ENCODE measurements at places on chromosomes 4 and X. TPM values are rescaled to one million over a fixed set of nuclear protein-coding genes. Genes with fewer than 3 reads are reported as not detected.

- no peaks in the 10 kb centered on the region for H3K36me3 ChIP-seq
- H3K4me3 ChIP-seq = no peak overlapping the region
- H3K27ac ChIP-seq = no peak overlapping the region
- no peak for DNase-seq
- no peaks in the 10 kb centered on the region for H3K4me1 ChIP-seq
- no peaks in the 10 kb centered on the region for H3K27me3 ChIP-seq
Measured at GRCh38 chr4:39068907-39069306, 6.9 kb downstream of the KLHL5 start.

GRCh38 chrX:103157496-103158316 is 57.2 kb upstream of the BEX4 start:
- DNase-seq = no peak
- H3K4me3 ChIP-seq = no peak overlapping the region
- H3K27me3 ChIP-seq = no peaks in the 10 kb centered on the region
- no peak overlapping the region for H3K27ac ChIP-seq
- no peaks in the 10 kb centered on the region for H3K36me3 ChIP-seq
- no peaks in the 10 kb centered on the region for H3K4me1 ChIP-seq

GRCh38 chr4:82560853-82561785 is 669 bp downstream of the TMEM150C start:
- H3K4me1 ChIP-seq = peaks cover 18% of the 10 kb centered on the region
- H3K4me3 ChIP-seq = peak overlapping the region; percentile 82
- peaks cover 3% of the 10 kb centered on the region for H3K27me3 ChIP-seq

Gene HERC6
- 3.1 TPM for total RNA-seq

GRCh38 chr4:128660361-128661215 is 148.9 kb upstream of the JADE1 start:
- no peak overlapping the region for H3K4me3 ChIP-seq
- peaks cover 36% of the 10 kb centered on the region for H3K4me1 ChIP-seq
- no peaks in the 10 kb centered on the region for H3K27me3 ChIP-seq
- DNase-seq = no peak
- no peaks in the 10 kb centered on the region for H3K36me3 ChIP-seq
- H3K27ac ChIP-seq = peak overlapping the region; percentile 86

- H3K4me3 ChIP-seq = no peak overlapping the region
- H3K27me3 ChIP-seq = no peaks in the 10 kb centered on the region
- H3K36me3 ChIP-seq = no peaks in the 10 kb centered on the region
Measured at GRCh38 chr4:165844161-165844560, 28.9 kb upstream of the TLL1 start.

Gene ANKRD50
- 29.4 TPM for total RNA-seq

- DNase-seq = no peak
- no peak overlapping the region for H3K4me3 ChIP-seq
- no peak overlapping the region for H3K27ac ChIP-seq
- H3K36me3 ChIP-seq = no peaks in the 10 kb centered on the region
- H3K4me1 ChIP-seq = no peaks in the 10 kb centered on the region
Measured at GRCh38 chr4:36255577-36255976, 11.3 kb upstream of the ARAP2 start.

DNA sequence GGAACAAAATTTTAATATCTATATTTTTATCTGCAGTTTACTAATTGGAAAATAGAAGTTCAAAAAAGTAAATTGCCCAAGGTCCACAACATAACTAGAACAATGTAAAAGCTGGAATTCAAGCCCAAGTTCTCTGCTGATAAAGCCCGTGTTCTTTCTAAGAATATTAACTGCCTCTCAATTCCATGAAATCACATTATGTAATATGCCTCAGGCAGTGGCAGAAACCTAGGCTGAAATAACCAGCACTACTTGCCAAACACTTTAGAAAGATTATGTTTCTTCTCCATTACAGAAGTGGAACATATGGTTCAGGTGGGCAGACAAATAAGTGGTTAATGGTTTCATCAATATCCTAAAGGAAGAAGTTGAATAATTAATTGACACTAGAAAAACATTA is 56.7 kb upstream of the ADGRL3 start:
- H3K36me3 ChIP-seq = no peaks in the 10 kb centered on the region
- no peak overlapping the region for H3K27ac ChIP-seq
- no peaks in the 10 kb centered on the region for H3K4me1 ChIP-seq

Gene POF1B
- 139 TPM for total RNA-seq

Gene CPE
- total RNA-seq = 22.3 TPM

GRCh38 chr4:6183740-6184139 is 16.6 kb downstream of the JAKMIP1 start:
- no peak overlapping the region for H3K4me3 ChIP-seq
- H3K27ac ChIP-seq = no peak overlapping the region
- H3K4me1 ChIP-seq = no peaks in the 10 kb centered on the region
- no peaks in the 10 kb centered on the region for H3K36me3 ChIP-seq
- peaks cover 5% of the 10 kb centered on the region for H3K27me3 ChIP-seq

DNA sequence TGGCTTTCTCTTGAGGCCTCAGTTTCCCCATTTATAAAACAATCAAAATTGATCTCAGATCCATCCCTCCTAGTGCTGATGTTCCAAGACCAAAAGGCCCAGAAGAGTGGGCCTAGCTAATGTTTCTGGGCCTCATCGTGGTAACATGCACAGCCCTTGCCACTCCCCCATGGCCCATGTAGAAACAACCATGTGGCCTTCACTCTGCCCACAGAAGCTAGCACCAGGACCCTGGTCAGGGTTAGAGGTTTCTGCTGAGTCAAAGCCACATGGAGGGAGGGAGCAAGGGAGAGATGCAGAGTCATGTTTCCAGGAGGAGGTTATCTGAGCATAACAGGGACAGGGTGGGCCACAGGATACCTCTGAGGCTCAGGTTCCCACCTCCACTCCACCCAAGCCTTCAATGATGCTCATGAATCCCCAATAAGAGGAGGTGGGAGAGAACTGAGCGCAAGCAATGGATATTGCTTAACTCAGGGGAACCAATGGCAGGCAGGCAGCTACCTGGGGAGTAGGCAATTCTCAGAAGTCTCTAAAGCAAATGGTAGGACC is 16.9 kb downstream of the OTUD5 start:
- no peaks in the 10 kb centered on the region for H3K27me3 ChIP-seq
- H3K36me3 ChIP-seq = peaks cover 3% of the 10 kb centered on the region
- DNase-seq = no peak
- no peak overlapping the region for H3K4me3 ChIP-seq

- H3K27ac ChIP-seq = no peak overlapping the region
- no peak for DNase-seq
- no peaks in the 10 kb centered on the region for H3K4me1 ChIP-seq
- H3K36me3 ChIP-seq = peaks cover 65% of the 10 kb centered on the region
- H3K4me3 ChIP-seq = no peak overlapping the region
Measured at GRCh38 chr4:88045021-88045420, 37.6 kb downstream of the PKD2 start.

GRCh38 chrX:39427906-39428305 is 626.6 kb downstream of the MID1IP1 start:
- H3K36me3 ChIP-seq = no peaks in the 10 kb centered on the region
- DNase-seq = no peak
- H3K4me3 ChIP-seq = no peak overlapping the region

DNA sequence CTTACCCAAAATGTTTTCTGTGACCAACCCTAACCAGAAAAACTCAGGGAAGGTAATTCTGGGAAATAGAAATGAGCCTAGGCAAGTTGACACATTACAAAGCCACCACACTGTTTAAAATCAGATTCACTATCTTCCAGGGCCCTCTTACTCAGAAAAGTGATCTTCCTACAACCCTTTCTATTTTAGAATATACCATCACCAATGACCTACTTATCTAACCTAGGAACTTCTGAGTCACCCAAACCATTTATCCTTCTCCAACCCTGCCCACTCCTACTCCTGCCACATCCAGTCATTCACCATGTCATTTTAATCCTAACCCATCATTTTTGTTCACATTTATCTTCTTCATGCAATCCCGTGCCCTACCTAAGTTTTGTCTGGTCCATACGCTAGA is 89.9 kb downstream of the FTHL17 start:
- H3K4me1 ChIP-seq = no peaks in the 10 kb centered on the region
- no peak overlapping the region for H3K27ac ChIP-seq
- H3K36me3 ChIP-seq = no peaks in the 10 kb centered on the region
- no peak overlapping the region for H3K4me3 ChIP-seq
- no peak for DNase-seq

GRCh38 chr4:119897260-119897659 is 169.4 kb downstream of the MAD2L1 start:
- no peaks in the 10 kb centered on the region for H3K27me3 ChIP-seq
- no peak overlapping the region for H3K4me3 ChIP-seq
- no peaks in the 10 kb centered on the region for H3K4me1 ChIP-seq
- DNase-seq = no peak
- H3K36me3 ChIP-seq = no peaks in the 10 kb centered on the region
- H3K27ac ChIP-seq = no peak overlapping the region

DNA sequence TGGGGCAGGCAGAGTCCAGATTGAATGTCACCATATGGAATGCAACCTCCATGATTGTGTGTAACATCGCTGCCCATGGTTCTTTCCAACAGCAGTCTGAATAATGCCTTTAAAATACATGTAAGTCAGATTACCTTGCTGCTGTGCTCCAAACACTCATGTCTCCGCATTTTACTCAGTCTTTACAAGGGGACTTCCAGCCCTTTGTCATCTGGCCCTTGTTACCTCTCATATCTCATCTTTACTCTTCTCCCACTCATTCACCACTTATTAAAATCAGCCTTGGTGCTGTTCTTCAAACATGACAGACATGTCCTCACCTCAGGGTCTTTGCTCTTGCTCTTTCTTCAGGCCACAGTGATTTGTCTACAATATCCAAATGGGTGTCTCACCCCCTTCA is 200.4 kb upstream of the GYPA start:
- H3K27me3 ChIP-seq = no peaks in the 10 kb centered on the region
- H3K27ac ChIP-seq = no peak overlapping the region
- H3K4me3 ChIP-seq = no peak overlapping the region
- no peaks in the 10 kb centered on the region for H3K36me3 ChIP-seq
- no peak for DNase-seq
- no peaks in the 10 kb centered on the region for H3K4me1 ChIP-seq

Gene VCX2
- not detected for total RNA-seq

DNA sequence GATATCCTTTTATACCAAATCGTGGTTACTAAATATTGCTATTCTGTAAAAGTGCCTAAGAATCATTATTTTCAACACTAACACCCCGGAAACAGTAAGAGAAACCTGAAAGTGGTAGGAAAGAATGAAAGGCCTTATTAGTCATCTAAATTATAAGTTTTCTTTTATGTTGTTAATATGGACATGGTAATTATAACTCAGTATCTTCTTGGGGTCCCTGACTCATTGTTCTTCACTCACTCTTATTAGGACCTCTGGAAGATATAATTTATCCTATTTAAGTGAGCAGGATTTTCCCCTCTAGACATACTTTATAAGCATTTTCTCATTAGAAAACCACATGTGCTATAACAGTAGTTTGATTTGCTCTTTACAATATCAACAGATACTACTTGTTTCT is 51.0 kb downstream of the SMARCA5 start:
- no peaks in the 10 kb centered on the region for H3K36me3 ChIP-seq
- no peak for DNase-seq
- no peak overlapping the region for H3K27ac ChIP-seq
- peaks cover 5% of the 10 kb centered on the region for H3K4me1 ChIP-seq

DNA sequence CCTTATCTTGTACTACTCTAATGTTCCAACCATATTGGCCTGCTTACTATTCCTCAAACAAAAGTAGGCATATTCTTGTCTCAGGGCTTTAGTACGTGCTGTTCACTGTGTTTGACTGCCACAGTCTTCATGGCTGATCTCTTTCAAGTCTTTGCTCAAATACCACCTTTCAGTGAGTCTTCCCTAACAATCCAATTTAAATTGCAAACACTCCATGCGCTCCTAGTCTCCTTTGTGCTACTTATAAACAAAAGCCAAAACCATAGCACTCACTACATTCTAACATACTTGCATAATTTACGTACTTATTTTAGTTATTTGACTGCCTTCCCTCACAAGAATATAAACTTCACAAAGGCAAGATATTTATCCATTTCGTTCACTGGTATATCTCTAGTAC is 1.7 kb upstream of the ART3 start:
- no peak for DNase-seq
- no peaks in the 10 kb centered on the region for H3K4me1 ChIP-seq
- H3K27ac ChIP-seq = no peak overlapping the region
- H3K4me3 ChIP-seq = no peak overlapping the region

Gene ENPEP
- 2.4 TPM for total RNA-seq

DNA sequence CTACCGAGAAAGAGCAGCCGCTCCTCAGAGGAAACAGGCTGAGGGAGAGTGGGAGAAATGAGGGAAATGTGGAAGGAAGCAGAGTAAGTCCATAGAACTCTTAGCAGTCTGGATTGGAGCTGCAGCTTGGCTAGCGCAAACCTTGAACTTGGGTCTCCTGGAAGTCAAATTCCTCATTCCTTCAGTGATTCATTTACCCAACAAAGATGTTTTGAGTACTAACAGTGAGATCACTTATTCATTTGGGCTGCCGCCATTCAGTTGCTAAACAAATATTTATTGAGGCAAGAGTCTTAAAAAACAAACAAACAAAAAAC is 51.5 kb downstream of the SEL1L3 start:
- no peaks in the 10 kb centered on the region for H3K4me1 ChIP-seq
- no peak overlapping the region for H3K27ac ChIP-seq
- H3K27me3 ChIP-seq = no peaks in the 10 kb centered on the region
- H3K4me3 ChIP-seq = no peak overlapping the region

Gene APLN
- total RNA-seq = 0.24 TPM

GRCh38 chr4:147332091-147332490 is 148.8 kb upstream of the EDNRA start:
- no peaks in the 10 kb centered on the region for H3K4me1 ChIP-seq
- no peak overlapping the region for H3K4me3 ChIP-seq
- no peak for DNase-seq
- H3K27me3 ChIP-seq = no peaks in the 10 kb centered on the region
- H3K36me3 ChIP-seq = no peaks in the 10 kb centered on the region

Gene FRAS1
- total RNA-seq = 1.7 TPM

GRCh38 chr4:163448540-163449203 is 24.9 kb downstream of the TKTL2 start:
- H3K4me3 ChIP-seq = no peak overlapping the region
- no peak for DNase-seq
- H3K36me3 ChIP-seq = no peaks in the 10 kb centered on the region
- no peaks in the 10 kb centered on the region for H3K27me3 ChIP-seq
- H3K4me1 ChIP-seq = peaks cover 3% of the 10 kb centered on the region
- no peak overlapping the region for H3K27ac ChIP-seq

Gene CXCL5
- not detected for total RNA-seq

Gene C4orf50
- total RNA-seq = not detected

Gene TMEM150C
- 3.2 TPM for total RNA-seq

DNA sequence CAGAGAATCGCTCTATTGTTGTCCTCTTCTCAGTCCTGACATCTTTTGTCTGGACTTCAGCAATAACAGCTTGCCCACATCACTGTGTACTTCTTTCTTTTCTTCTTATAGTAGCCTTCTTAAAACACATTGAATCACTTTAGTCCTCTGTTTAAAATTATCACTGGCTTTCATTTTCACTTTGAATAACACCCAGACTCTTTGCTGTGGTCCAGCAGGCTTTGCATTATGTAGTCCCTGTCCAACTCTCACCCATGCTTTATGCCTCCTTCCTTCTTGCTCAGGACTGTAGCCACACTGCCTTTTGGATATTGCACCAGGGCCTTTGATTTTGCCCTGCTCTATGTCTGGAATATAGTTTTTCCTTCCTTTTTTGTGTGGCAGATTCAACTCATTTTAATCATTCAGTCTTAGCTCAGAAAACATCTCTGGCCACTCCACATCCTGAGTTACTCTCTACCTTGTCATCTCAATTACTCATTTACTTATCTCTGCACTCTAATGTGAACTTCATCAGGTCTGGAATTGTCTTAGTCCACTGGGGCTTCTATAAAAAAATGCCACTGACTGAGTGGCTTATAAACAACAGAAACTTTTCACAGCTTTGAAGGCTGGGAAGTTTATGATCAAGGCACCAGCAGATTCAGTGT is 168.2 kb downstream of the C4orf33 start:
- H3K27ac ChIP-seq = no peak overlapping the region
- no peaks in the 10 kb centered on the region for H3K36me3 ChIP-seq
- DNase-seq = no peak
- H3K4me3 ChIP-seq = no peak overlapping the region
- H3K4me1 ChIP-seq = no peaks in the 10 kb centered on the region

Gene SHROOM4
- 3.0 TPM for total RNA-seq

Gene GRPR
- total RNA-seq = not detected

Data from suprapubic skin (tissue), 4 donors.